ENCODE measurements at places on chromosomes 5 and 9. TPM values are rescaled to one million over a fixed set of nuclear protein-coding genes. Genes with fewer than 3 reads are reported as not detected.

Gene CEL
- 4.0 TPM for total RNA-seq

DNA sequence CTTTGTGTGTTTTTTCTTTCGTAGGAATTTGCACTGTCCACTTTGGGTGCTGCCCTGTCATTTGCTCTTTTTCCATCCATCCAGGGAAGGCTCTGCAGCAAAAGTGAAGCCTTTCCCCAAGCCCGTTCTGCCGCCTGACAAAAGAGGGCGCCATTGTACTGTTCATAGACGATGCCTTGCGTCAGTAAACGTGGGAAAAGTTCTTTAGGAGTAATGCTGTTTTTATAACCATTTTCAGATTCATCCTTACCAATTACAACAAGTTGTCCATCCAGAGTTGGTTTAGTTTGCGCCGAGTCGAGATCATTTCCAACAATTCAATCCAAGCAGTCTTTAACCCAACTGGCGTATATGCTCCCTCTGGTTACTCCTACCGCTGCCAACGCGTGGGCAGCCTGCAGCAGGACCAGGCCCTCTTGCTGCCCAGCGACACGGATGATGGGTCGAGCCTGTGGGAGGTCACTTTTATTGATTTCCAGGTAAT, 34.3 kb upstream of the RPS23 start:
- H3K27ac ChIP-seq = no peak overlapping the region
- no peaks in the 10 kb centered on the region for H3K27me3 ChIP-seq
- no peak overlapping the region for H3K4me3 ChIP-seq
- no peaks in the 10 kb centered on the region for H3K4me1 ChIP-seq
- DNase-seq = peak; percentile 66

GRCh38 chr5:129679671-129680070, 68.2 kb upstream of the MINAR2 start:
- H3K27me3 ChIP-seq = no peaks in the 10 kb centered on the region
- no peak overlapping the region for H3K4me3 ChIP-seq
- H3K4me1 ChIP-seq = no peaks in the 10 kb centered on the region

DNA sequence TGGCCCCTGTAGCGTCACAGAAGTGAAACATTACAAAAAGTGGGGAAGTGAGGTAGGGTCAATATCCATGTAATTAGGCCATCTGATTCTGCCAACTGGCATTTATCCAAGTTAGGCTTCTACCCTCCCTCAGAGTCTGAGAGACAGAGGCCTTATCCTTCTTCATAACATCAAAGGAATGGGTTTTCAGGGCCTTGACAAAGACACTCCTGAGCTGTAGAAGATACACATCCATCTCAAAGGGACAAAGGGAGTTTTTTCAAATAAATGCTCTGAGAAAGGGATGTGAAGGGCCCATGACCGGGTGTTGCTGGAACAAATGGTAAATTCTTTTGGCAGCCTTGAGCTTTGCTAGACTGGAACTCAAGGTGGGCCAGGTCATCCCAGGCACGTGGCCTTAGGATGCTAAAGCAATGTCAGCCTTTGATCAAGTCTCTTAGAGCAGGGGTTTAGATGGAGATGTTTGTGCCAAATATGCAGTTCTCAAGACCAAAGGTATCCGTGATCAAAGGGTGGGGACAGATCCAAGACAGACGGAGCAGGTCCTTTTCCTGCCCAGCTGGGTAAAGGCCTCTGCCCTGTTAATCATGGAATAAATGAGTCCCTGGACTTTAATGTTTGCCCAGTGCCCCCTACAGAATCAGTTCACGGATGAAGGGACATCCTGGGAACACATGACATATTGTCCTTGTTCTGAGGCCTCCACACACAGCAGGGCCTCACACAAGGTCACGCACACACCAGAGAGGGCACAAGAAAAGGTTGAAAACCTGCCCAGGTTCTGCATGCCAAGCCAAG, 10.0 kb upstream of the FAM169A start:
- DNase-seq = no peak
- no peaks in the 10 kb centered on the region for H3K36me3 ChIP-seq
- H3K4me3 ChIP-seq = no peak overlapping the region
- no peaks in the 10 kb centered on the region for H3K4me1 ChIP-seq
- H3K27me3 ChIP-seq = no peaks in the 10 kb centered on the region

DNA sequence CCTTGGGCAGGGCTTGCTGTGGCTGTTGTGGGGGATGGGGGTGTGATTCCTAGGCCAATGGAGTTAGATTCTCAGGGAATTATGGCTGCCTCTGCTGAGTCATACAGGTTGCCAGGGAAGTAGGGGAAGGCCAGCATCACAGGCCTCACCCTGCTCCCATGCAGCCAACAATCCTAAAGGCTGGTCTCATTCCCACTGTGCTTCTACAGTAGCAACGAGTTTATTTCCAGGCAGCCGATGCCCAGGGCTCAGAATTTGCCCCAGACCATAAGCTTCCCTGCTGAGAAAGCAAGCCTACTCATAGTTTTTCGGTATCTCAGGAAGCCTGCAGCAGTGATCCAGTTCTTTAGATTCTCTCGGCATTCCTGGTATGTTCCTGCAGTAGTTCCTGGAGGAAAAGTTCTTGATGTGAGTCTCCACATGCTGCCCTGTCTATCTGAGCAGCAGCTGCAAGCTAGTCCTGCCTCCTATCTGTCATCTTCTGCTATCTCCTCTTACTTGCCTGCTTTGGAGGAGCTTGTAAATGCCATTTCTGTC, 59.3 kb upstream of the SELENOP start:
- DNase-seq = no peak
- H3K36me3 ChIP-seq = peaks cover 3% of the 10 kb centered on the region
- no peak overlapping the region for H3K4me3 ChIP-seq
- H3K4me1 ChIP-seq = no peaks in the 10 kb centered on the region

- no peak overlapping the region for H3K27ac ChIP-seq
- no peaks in the 10 kb centered on the region for H3K4me1 ChIP-seq
- no peak for DNase-seq
- H3K27me3 ChIP-seq = no peaks in the 10 kb centered on the region
- H3K4me3 ChIP-seq = no peak overlapping the region
- no peaks in the 10 kb centered on the region for H3K36me3 ChIP-seq
Observed at GRCh38 chr5:139867109-139867508, 71.5 kb downstream of the PSD2 start.

Measured in H9 (cell line).